ENCODE measurements at places on chromosomes 12 and 14.

DNA sequence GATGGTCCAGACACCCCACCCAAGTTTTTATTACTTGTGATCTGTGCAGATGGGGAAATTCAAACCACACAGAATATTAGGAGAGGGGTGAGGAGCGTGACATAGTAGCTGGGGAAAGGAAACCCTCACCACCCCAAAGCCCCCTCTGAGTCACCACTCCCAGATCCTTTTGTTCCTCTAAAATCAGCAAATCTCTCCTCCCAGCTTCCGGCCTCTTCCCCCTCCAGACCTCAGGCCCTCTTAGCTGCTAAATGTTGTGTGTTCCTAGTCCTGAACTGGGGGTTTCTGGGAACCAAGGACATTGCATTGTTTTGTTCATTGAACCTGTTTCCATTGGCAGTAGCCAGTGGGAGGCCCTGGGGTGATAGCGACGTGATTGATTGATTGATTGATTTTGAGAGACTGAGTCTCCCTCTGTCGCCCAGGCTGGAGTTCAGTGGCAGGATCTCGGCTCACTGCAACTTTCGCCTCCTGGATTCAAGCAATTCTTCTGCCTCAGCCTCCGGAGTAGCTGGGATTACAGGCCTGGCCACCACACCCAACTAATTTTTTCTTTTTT is 5.9 kb upstream of the ORAI1 start:
- DNase-seq, result no peak

DNA sequence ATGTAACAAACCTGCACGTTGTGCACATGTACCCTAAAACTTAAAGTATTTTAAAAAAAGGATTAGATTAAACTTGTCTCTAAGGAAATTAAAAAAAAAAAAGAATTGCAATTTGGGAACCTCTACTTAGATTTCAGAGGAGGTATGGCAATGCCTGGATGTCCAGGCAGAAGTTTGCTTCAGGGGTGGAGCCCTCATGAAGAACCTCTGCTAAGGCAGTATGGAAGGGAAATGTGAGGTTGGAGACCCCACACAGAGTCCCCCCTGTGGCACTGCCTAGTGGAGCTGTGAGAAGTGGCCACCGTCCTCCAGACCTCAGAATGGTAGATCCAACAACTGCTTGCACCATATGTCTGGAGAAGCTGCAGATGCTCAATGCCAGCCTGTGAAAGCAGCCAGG is 279.6 kb upstream of the CCDC196 start:
- no peak for DNase-seq

GRCh38 chr14:58072288-58073071 is 79.5 kb downstream of the ARMH4 start:
- peak; percentile 42 for DNase-seq

DNA sequence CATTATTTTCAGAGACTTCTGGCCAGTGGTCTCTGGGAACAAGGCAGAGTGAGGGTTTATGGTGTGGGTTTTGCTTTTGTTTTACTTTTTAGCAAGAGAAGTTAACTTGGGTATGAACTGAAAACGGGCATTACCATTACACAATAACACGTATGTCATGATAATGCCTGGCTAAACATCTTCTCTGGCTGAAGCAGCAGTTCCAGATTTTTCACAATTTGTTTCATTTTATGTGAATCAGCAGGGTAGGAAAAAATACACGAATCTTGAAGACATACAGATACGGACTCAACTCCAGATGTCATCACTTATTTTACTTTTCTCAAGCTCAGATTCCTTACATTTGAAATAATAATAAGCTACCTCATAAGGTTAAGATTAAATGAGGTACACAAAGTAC is 2.5 kb upstream of the PCNX4 start:
- DNase-seq, result no peak

DNA sequence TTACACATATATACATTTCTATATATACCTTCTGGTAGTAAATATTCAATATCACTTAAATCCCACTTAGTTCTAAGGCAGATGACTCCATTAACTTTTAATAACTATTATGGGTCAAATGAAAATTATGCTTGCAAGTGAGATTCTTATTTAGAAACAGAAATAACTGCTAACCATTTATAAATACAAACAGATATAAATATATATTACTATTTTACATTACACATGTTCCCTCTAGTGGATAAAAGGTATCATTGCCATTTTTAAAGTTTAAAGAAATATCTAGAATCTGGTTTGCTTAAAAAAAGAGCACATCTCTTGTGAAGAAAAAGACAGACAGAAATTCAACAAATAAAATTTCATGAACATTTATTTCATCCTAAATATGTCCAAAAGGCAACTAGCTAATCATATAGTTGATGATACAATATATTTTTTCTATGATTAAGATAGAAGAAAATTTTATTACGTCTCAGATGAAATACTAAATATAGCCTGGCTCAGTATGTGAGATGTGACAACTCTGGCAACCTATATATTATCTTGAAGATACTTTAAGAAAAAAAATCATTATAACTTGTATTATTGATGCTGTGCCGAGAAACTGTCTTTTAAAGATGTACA is 11.7 kb upstream of the RAD51AP1 start:
- DNase-seq, result peak; percentile 6

DNA sequence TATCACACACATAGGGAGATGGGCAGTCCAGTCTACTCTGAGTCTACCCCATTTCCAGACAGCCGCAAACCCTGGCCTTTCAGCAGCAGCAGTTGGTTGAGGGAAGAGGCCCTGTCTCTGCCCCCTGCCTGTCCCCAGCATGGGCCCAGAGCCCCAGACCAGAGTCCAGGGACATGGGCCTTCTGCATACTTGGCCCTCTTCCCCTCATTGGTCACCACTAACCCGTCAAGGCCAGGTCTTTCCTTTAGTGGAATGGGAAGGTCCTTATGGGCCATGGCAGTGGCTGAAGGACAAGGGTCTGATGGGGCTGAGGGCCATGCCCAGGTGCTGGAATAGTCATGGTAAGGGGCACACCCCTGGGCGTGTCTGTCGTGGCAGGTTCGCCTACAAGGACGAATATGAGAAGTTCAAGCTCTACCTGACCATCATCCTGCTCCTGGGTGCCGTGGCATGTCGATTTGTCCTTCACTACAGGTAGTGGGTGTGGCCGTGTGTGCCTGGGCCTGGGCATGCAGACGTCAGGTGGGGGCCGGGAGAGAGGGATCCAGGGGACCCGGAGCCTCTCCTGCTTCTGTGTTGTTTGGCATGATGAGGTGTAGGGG is 39.3 kb downstream of the TMEM120B start:
- no peak for DNase-seq

- DNase-seq, result peak; percentile 88
Observed at GRCh38 chr14:61342486-61342885, 21.1 kb downstream of the PRKCH start.

- no peak for DNase-seq
Observed at GRCh38 chr14:80425686-80426085, 214.4 kb upstream of the DIO2 start.

DNA sequence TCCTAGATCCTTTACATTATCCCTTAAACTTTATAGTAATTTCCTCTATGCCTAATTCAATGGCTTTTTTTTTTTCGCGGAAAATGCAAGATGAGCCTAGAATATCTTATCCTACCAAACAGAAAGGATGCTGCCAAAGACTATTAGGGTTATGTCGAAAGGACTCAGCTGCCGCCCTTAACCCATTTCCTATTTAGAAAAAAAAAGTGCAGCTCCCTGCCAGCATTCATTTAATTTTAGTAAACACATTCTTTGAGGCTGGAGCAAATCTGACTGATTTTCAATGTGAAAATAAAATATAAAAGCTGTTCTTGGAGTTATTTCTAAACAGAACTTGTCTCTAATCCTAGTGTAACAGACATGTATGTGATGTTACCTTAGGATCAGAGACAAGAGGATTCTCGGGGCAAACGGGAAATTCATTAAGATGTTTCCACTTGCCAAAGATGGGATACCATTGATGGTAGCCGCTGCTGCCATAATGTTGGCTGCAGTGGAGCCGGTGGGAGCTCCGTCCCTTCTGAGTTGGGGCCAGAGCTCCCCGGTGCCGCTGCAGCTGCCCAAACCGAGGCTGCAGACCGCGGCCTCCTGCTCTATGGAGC is 8.2 kb upstream of the A2M start:
- DNase-seq, result no peak

- no peak for DNase-seq
Observed at GRCh38 chr12:17918013-17918412, 172.0 kb downstream of the RERGL start.

DNA sequence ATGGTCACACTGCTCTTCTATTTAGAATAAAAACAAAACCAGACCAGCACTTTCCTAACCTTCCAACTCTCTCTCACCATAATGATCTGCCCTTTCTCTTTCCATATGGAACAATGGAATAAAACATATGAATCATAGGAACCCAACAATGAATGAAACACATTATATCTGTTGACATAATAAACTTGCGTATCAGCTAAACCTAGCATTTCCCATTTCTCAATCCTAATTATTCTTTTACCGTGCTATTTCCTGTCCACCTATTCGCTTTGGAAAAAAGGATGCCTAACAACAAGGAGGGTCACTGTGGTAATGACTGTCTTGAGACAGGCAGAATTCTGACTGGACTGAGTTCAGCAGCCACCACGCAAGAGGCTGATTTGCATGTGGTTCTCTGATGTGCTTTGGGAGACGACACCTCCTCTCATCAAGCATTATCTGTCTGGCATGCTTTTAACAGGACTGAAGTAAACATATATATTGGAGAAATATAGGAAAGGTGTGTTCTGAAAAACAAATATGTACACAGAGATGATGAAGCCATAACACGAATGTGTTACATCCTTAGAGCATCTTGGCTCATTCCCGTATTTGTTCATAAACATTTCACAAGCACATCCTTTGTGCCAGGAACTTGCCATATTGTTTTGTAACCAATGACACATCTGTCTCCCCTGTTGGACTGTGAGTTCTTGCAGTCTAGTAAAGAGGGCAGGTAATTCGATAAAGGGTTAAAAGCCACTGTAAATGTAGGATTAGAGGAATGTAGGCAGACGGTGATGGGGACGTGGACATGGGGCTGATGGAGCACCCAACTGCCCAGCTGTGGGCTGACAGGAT is 87.7 kb downstream of the PTPRB start:
- DNase-seq, result no peak

DNA sequence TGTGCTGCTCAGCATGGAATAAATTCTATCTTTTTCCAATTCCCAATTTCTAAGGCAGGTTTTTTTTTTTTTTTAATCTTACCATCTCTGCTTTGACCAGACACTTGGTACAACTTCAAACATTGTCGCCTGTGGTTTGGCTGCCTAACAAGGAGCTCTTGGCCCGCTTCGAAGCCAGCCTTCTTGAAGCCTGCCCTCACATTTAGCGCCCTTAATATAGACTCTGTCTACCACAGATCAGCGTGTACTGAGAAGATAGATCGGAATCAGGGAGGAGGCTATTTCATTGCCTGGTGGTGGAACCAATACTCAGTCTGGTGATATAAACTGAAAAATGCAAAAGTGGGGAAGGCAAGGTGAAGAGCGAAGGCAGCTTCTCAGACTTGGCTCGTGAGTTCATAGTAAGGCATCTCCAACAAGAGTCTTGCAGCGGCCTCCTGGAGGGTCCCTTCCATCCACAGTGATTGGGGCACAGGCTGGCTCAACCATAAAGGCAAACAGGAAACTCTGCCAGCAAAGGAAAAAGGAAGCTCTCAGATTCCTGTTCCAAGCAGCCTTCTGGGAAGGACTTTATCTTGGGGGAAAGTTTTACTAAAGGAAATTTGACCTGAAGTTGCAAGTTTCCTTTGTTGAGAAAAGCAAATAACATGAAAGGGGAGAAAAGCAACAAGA is 103.2 kb upstream of the BCL2L14 start:
- DNase-seq, result no peak

- no peak for DNase-seq
Observed at GRCh38 chr12:93001407-93001806, 72.3 kb upstream of the EEA1 start.

DNA sequence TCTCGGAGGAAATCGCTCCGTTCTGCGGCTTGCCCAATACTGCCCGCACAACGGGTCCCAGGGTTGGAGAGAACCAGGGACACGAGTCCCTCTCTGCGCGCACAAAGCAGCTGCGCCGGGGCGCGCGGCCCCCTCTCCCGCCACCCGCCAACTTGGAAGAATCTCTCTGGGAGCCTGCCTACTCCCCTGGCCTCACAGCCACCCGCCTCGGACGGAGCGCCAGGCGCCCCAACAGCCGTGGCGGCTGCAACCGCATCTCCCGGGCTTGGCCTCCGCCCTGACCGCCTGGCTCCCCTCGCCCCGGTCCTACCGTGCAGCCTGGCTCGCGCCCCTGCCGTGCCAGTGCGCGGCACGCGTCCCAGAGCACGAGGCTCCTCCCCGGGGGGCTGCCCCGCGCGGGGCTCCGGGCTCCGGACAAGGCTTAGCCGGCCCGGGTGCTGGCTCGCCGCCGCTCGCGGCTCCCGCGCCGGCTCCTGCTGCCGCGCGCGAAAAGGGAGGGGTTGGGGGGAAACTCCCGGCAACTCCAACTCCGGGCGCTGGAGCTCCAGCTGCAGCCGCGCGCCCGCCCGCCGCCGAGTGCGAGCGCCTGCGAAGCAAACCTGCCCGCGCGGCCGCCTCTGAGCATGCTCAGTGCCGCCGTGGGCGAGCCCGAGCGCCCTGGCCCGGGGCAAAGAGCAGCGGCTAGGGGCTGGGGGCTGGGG is at the start of gene STXBP6:
Gene STXBP6 (minus strand): TSS at position 580 of the 701 bp plus-strand sequence. CDS start 75,329 bp downstream, outside the sequence.
- no peak for DNase-seq

DNA sequence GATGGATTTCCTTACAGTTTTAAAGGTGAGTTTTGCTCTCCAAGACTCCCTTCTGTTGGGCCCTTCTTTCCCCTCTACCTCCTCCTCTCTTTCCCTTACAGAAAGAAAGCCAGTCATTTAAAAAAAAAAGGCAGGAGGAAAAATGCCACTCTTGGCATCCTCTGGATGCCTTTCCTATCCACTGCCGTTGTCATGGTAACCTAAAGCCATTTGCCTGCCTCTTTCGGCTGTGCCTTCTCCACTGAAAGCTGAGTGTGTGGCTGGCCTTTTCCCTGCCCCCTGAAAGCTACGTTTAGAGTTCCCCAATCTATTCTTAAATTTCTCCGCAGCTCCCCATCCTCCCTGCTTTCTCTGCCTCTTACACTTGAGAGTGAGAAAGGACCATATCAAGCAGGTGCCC is 67.1 kb downstream of the TUNAR start:
- DNase-seq, result no peak

DNA sequence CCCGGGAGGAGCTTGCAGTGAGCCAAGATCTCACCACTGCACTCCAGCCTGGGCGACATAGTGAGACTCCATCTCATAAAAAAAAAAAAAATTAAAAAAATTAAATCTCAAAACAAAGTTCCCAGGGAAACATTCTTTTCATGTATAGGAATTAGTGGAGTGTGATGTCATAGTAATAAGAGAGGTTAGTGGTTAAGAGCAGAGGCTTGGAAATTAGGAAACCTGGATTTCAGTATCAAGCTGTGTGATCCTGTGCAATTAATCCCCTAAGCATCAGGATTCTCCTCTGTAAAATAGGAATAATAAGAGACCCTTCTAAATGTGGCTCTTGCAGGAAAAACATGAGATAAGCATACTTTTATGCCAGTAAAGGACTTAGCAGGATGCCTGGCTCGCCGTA is 3.1 kb upstream of the TXNRD1 start:
- no peak for DNase-seq

- no peak for DNase-seq
Observed at GRCh38 chr12:100955139-100955538, 160.6 kb downstream of the ANO4 start.
